ENCODE measurements at places on chromosomes 1 and 21.

GRCh38 chr1:30410153-30410851 is 313.1 kb downstream of the MATN1 start:
- no peak for DNase-seq

DNA sequence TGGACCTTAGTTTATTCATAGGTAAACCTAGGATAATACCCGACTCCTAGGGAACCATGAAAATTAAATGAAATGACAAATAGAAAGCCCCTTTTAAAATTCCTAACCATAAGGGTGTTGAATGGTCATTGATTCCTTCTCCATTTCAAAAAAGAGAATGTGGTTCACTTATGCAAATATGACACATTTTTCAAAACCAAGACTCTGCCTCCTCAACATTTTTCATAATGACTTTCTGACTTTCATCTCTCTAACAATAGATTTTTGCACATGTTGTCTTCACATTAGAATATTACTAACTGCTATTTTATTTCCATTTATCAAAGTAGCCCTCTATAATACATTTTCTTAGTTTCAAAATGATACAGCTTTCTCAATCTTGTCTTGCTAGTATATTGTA is 169.1 kb downstream of the NTNG1 start:
- DNase-seq: no peak

GRCh38 chr1:38476111-38476849 is 383.3 kb downstream of the RRAGC start:
- no peak for DNase-seq

- DNase-seq: no peak
These were observed 236.2 kb downstream of the NFIA start for GRCh38 chr1:61318319-61319125.

GRCh38 chr21:42414553-42414927 is 10.8 kb downstream of the UBASH3A start:
- no peak for DNase-seq

- no peak for DNase-seq
These were observed 119.0 kb upstream of the NFIA start for GRCh38 chr1:60963167-60963940.

- no peak for DNase-seq
These were observed 32.0 kb upstream of the MYOCOS start for GRCh38 chr1:171590022-171590421.

- DNase-seq: no peak
These were observed 108.0 kb downstream of the DUSP10 start for GRCh38 chr1:221633841-221634409.

- no peak for DNase-seq
These were observed 117.7 kb downstream of the ERG start for GRCh38 chr21:38380481-38381137.

- DNase-seq: no peak
These were observed 132.3 kb downstream of the TOMM20 start for GRCh38 chr1:234996245-234996757.

DNA sequence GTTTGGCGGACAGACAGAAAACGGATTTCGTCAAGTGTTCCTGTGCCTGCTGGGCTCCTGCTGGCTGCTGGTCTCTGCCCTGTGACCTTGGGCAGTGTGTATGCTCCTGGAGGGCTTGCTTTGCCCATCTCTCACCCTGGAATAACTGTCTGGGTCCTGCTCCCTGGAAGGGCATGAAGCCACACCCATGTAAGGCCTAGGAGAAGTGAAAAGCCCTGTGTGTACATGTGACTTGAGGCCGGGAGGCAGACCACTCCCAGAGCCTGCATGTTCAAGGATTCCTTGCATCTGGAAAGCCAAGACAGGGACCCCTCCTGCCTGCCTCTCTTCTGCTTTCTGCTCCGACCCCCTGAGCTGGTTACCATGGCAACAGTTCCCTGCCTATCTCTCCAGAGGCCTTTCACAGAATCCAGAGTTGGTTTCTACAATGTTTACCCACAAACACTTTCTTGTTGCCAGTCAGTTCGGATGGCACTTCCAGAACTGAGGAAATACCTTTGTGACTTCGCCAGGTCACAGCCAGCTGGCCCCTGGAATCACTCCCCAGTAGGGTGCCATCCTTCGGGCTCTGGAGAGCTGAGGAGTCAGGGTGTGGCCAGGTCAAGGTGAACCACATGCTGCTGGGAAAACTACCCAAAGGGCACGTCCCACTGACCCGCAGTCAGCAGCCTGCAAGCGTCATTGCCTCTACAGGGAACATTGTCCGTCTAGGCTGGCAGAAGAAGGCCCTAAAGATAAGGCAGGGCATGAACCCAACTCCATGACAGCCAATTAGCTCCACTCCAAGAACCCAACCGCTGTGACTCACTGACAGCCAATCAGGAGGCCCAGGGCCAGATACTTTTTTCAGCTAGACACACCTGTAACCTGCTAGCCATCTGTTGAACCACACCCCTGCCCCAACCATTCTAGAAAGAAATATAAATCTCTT is 14.7 kb upstream of the GPR37L1 start:
- no peak for DNase-seq

GRCh38 chr1:154466206-154466605 is 35.8 kb upstream of the TDRD10 start:
- peak; percentile 18 for DNase-seq

DNA sequence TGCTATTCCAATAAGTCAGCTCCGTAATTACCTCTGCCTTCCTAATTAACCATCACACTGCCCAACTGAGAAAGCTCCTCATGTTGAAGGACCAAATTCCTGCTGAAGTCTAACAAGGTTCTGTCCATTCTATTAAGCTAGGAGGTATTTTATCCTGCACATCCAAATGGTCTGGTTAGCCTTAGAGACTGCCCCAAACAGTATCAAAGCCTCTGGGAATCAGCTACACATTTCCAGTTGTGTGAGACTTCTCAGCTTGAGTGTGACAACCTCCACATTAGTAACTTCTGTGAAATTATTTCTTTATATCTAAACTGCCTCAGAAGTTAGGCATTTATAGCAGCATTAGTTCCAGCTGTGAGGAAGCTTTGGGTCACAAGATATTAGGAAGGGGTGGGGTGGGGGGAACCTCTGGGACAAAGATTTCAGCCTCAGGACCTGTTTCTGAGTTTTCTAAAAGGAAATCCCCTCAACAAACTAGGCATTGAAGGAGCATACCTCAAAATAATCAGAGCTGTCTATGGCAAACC is 150.5 kb upstream of the DUSP10 start:
- no peak for DNase-seq

- no peak for DNase-seq
These were observed 37.6 kb upstream of the CLIC4 start for GRCh38 chr1:24707687-24708086.

DNA sequence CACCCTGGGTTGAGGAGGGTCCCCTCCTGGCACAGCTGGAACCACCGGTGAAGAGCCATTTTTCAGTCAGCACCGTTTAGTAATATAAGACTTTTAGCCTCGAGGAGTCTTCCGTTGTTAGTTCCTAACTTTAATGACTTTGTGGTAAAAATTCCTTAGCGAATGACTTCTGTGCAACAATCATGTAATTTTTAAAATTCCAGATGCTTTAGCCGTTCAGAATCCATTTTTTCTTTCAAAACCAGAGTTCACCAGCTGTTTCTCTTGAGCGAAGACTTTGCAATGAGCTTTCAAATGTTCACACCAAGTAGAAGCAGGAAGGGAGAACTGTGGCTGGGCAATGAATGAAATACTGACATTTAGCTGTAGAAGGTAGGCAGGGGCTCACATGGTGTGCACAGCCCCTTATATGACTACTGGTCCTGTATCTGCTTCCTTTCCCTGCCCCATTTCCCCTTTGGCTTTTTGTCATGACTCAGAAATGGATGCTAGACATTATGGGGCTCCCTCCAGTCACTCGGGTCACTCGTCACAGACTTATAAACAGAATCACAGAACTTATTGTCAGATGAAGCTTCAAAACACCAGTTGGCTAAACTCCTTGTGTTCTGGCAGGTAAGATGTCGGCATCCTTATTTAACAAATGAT is 4.1 kb downstream of the DISC1 start:
- DNase-seq: no peak

- DNase-seq: peak; percentile 23
These were observed 691 bp upstream of the MPZL1 start for GRCh38 chr1:167720965-167721616.

- peak; percentile 83 for DNase-seq
These were observed 61.8 kb downstream of the ITPKB start for GRCh38 chr1:226677027-226678020.

GRCh38 chr1:25713961-25714360 is 86.0 kb upstream of the SELENON start:
- DNase-seq: no peak

- no peak for DNase-seq
These were observed 11.2 kb downstream of the S100A10 start for GRCh38 chr1:151982300-151983005.
